GM03348 (cell line): ENCODE measurements at places on chromosomes 12 and 14.
A peak's percentile ranks its signal among the peaks of the same experiment; 100 is the strongest.

- peak; percentile 99 for DNase-seq
These were observed 420 bp upstream of the ANKLE2 start for GRCh38 chr12:132761921-132762583.

DNA sequence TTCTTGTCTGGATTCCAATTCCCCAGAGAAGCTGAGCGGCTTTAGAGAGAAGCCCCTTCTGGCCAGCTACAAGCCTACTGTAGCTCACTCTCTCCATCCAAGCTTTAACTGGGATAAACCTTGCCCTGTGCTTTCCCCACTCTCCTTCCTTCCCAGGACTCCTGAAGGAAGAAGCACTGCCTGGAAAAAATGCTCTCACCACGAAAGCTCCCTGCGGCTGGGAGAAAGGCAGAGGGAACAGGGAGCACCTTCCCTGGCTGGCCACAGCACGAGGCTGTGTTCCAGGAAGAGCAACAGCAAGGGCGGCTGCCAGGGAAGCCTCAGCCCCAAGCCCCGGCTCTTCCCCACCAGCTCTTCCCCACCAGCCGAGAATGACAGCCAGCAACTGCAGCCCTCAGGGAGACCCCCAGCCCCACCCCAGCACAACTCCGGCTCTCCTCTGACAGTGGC is 40.8 kb upstream of the PNMA1 start:
- peak; percentile 75 for DNase-seq

- DNase-seq = no peak
These were observed 45.6 kb downstream of the RNFT2 start for GRCh38 chr12:116783525-116784237.

GRCh38 chr12:116773276-116773731 is 35.2 kb downstream of the RNFT2 start:
- peak; percentile 31 for DNase-seq

DNA sequence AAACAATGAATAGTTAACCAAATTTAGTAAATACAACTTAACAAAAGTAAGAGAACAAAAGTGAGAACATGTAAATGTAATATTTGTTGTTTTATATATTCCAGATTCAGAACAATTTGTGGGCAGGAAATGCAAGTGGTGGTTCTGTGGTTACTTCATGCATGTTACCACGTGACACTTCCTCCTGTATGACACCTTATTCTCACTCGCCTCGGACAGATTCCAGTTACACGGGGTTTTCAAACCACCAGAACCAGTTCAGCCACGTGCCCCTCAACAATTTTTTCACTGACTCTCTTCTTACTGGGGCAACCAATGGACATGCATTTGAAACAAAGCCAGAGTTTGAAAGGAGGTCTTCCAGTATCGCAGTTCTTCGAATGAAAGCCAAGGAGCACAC is 21.0 kb downstream of the ALX1 start:
- no peak for DNase-seq

GRCh38 chr12:79250186-79250585 is 385.6 kb downstream of the SYT1 start:
- DNase-seq = no peak

DNA sequence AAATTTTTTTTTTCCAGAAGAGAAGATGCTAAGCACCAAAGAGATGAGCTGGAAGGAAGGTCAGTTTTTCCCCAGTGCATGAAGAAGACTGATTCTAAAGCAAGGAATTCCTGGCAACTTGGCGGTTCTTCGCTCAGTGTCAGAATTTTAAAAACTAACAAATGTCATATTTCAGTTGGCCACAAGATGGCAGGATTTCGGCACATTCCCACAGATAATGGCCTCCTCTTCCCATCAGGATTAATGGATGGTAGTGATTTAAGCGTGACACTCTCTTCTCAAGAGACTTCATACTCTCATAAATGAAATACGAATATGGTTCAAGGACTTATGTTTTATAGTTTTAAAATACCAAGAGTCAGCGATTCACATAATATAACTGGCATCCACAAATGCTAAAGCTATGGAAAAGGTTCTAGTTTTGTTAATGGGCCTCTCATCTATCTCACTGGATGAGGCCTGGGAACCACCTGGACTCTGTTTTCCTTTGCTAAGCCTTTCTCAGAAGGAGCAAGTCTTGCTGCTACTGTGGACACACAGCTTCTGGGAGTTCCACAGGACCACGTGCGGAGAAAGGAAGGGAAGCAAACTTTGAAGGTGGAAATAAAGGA is 46.1 kb upstream of the PTPRO start:
- peak; percentile 61 for DNase-seq

- DNase-seq = no peak
These were observed 53.9 kb downstream of the SMUG1 start for GRCh38 chr12:54134850-54135249.

- no peak for DNase-seq
These were observed 58.1 kb upstream of the PLEKHG3 start for GRCh38 chr14:64646103-64646502.

DNA sequence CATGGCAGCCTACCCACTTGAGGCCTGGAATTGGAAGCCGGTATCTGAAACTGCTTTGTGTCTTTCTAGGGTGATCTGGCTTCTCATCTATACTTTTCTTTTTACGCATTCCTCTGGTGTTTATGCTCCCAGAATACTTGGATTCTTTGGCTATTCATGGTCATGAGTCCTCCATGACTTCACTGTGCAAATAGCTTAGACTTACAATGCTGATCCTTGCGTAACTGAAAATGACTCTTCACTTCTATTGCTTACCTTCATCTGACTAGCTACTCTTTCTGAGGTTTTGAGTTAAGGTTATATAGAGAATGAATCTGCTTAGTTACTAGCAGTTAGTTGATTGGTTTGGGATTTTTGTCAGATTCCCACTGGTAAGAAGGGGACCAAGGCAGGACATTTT is 121.7 kb upstream of the NOVA1 start:
- no peak for DNase-seq

- DNase-seq = no peak
These were observed 31.1 kb upstream of the GPR132 start for GRCh38 chr14:105096206-105096875.

- no peak for DNase-seq
These were observed 30.3 kb downstream of the MIS18BP1 start for GRCh38 chr14:45222485-45223262.

GRCh38 chr14:35349496-35350365 is 54.8 kb downstream of the NFKBIA start:
- DNase-seq = no peak

- DNase-seq = peak; percentile 83
These were observed at the start of gene ENO2 for GRCh38 chr12:6914246-6914946. TSS of gene ENO2 (plus strand) at chr12:6914580. CDS start at chr12:6915833, 1,253 bp downstream.

DNA sequence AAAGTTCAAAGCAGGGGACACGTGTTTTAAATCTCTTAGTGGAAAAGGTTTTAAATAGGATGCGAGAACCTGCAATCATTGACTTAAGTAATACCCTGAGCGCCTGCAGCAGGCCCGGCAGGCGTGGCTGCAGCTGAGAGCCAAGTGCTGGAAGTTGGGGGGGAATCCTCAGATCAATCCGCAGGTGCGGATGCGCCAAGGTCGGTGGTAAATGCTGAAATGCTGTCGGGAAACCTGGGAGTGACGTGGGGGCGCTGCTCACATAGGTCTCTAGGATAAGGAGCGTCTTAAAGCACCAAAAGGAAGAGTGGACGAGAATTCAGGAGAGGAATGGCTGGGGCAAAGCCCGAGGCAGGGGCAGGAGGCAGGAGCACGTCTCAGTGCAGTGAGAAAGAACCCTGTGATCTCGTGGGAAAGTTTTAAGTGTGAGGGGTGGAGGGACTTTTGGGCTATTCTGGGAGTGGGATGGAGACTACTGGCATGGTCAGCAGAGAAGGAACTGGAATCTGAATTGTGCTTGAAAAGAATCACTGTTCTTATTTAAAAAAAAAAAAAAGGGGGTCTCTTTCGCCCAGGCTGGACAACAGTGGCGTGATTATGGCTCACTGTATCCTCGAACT is 883 bp upstream of the CDCA4 start:
- DNase-seq = peak; percentile 29

DNA sequence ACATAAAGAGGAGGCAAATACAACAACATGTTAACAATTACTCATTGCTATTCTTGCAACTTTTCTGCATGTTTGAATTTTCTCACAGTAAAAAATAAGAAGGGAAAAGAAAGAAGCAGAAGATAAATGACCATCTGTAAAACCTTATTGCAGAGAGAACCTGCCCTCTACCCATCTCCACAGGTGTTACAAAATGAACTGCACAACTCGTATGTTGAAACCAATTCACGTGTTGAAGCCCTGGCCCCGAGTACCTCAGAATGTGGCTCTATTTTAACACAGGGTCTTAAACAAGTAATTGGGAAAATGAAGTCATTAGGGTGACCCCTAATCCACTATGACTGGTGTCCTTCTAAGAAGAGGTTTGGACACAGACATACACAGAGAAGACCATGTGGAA is 39.5 kb downstream of the FOXN3 start:
- no peak for DNase-seq

DNA sequence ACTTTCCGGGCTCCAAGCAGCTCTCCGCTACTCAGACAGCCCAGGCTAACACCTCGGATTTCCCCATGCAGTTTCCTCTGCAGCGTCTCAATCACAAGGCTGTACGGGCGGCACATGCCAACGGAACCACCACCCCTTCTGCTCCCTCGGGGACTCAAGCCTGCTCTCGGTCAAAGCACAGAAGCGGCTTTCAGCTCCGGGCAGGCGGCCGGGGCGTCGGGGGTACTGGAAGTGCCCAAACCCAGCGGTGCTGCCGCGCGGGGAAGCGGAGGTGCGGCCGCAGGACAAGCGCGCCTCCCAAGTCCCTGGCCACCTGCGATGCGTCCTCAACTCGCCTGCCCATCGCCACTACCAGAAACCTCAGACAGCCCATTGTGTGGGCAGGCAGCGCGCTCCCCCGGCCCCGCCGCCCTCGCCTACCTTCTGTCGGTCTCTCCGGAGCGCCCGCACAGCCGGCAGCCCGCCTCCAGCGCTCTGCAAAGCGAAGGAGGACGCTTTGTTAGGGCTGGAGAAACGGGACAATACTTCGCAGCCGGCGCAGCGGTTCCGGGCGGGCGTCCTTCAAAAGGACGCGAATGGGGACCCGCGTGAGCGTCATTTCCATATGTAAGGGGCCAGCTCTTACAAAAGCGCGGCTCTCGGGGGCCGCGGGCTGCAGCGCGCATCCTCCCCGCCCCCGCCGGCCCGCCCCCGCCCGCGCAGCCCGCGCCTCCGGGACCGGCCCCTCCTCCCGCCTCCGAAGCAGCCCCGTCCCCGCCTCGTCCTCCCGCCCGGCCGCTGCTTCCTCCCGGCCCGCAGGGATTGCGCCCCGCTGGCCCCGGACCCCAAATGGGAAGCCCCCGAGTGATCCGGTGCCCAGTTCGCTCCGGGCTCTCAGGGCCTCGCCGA is 674 bp downstream of the NIN start:
- peak; percentile 64 for DNase-seq

DNA sequence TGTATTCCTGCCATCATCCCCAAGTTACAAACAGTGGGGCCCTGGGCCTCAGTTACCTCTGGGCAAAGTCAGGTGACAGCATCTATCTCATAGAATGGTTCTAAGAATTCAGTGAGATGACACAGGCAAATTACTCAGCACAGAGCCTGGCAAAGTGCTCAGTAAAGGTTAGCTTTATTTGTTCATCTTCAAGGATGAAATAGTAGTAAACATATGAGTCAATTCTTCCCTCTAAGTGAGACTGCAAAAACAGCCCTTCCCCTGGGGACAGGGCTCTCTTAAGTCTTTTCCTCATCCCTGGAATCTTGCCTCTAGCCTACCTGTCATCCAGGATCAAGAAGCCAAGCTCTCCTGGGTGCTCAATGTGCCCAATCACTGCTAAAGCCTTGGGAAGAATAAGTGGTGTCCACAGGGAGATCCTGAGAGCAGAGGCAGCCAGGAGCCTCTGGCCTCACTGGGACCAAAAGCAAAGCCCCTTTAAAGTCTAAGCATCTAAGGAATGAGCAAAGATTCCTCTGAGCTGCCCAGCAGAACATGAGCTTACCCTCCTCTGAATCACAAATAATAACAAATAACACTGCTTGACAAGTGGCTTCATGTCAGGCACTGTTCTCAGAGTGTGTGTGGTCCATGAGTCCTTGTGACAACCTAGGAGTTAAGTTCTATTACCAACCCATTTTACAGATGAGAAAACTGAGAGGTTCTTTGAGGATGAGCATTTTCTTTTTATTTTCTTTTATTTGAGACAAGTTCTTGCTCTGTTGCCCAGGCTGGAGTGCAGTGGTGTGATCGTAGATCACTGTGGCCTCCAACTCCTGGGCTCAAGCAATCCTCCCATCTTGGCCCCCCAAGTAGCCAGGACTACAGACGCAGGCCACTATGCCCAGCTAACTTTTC is 12.1 kb downstream of the NUAK1 start:
- DNase-seq = no peak

DNA sequence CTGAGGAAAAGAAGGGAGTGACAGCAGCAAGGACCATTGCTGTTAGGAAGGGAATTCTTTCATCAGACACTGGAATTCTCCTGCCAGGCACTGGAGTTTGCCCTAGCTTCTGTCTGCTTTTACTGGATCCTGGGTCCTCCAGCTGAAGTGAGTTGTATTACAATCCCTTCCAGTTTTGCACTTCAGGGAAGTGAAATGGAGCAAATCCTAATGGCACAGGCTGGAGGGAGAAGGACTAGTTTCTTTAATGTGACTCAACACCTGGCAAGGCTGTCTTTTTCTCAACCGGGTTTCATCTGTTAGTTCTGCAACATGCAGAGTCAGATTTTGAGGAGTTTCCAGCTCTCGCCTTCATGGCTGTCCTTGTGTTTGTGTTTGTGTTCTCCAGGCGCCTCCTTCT is 45.8 kb downstream of the ETV6 start:
- peak; percentile 68 for DNase-seq

DNA sequence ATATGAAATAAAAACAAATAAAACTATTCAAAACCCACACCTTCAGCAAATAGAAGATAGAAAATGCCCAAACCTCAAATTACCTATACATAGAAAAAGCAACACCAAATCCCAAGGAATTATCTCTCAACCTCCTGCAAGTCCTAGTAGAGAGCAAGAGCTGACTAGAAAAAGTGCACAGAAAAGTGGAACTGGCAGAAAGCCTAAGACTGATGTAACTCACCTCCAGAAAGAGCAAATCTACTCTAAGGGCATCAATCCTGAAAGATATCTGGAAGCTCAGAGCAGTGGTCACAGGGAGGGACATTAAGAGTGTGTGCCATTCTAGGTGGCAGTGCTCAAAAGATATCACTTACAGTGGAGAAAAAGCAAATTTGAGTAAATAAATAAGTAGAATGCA is 62.1 kb upstream of the PLEKHG7 start:
- DNase-seq = no peak

DNA sequence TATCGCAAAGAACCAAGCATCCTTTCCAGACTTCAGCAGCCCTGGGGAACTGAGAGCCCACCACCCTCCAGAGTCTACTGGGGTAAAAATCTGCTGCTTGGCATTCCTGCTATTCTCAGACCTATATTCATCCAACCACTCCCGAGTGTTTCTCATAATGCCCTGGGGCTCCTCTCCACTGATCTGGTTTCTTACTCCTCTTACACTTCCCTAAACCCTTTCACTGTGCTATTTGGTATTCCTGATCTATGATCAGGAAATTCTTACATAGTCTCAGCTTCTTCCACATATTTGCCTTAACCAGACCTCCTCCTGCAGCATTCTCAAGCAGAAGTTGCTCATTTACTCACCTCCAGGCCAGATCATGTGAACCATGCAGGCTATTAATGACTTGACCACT is 82.4 kb downstream of the SYT10 start:
- no peak for DNase-seq
